ENCODE measurements at places on chromosomes 11 and 22.

DNA sequence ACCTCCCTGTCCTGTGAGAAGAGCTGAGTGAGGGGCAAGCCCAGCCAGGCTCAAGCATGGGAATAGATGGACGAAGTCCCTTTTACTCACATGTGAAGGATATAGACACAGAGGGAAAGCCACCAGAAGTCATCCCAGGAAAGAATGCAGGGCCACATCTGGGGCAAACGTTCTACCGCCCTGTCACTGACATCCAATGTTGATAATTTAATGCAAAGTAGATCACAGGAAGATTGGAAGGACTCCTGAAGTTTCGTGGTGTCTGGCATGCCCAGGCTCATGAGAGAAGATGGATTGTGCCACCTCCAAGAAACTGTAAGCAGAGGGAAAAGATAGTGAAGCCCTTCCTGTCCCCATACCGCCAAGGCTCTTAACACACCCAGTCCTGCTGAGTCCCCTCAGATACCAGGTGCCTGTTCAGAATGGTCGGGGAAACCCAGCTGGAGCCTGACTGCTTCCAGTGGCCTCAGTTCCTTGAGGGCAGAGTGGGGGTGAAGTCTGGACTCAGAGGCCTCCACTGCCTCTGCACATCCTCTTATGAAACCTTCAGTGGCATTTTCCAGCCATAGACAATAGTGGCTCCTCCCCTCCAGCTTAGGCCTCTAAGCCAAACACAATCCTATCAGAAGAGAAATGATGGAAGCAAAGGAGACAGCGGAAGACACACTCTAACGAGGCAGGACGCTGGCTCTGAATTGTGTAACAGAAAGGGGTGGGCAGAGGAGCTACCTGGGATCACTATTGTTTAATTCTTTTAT is 7.5 kb upstream of the STK33 start:
- no peak overlapping the region for H3K27ac ChIP-seq
- H3K4me1 ChIP-seq: no peaks in the 10 kb centered on the region
- H3K27me3 ChIP-seq: peaks cover 27% of the 10 kb centered on the region
- H3K36me3 ChIP-seq: no peaks in the 10 kb centered on the region
- H3K4me3 ChIP-seq: no peak overlapping the region
- DNase-seq: no peak

- H3K36me3 ChIP-seq: no peaks in the 10 kb centered on the region
- DNase-seq: peak; percentile 34
- H3K27me3 ChIP-seq: peaks cover 1% of the 10 kb centered on the region
- H3K4me1 ChIP-seq: no peaks in the 10 kb centered on the region
- no peak overlapping the region for H3K4me3 ChIP-seq
Observed at GRCh38 chr11:82718307-82718706, 15.4 kb downstream of the FAM181B start.

DNA sequence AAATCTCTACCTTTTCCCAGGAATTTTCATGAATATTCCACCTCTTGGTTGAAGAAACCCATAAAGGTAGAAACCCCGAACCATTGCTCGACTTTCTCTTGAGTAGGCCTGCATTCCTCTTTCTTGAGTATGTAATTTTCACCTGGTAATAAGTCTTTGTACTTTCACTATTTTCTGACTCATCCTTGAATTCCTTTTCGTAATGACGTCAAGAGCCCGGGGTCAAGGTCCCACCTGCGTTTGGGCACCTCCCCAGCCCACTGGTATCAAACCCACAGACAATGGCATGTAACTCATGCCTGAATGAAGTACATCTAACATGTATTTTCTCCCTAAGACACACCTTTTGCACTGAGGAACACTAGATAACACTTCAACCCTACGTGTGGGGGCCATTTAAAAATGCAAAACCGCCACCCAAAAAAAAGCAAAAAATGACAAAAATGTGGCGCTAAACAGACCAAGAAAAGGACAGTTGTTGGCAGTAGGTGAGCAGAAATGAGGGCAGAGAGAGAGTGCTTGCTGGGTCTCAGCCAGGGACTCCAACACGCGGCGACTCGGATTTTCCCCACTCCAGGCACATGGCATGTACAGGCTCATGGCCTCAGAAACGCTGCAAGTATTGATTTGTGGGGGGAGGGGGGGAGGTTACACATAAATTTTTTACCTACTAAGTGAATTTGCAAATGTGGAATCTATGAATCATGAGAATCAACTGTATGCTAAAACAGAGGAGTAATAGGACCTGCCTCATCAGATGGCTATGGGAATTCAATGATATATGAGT is 4.1 kb upstream of the C11orf24 start:
- H3K4me1 ChIP-seq: peaks cover 10% of the 10 kb centered on the region
- no peaks in the 10 kb centered on the region for H3K36me3 ChIP-seq
- no peak for DNase-seq

GRCh38 chr22:35400501-35400790 is 506 bp downstream of the MCM5 start:
- peak overlapping the region; percentile 99 for H3K27ac ChIP-seq
- H3K4me3 ChIP-seq: peak overlapping the region; percentile 99
- no peaks in the 10 kb centered on the region for H3K27me3 ChIP-seq
- peak; percentile 48 for DNase-seq

Measured in activated CD8-positive, alpha-beta T cell treated with anti-CD3 and anti-CD28 coated beads for 36 hours (primary cell).